Peyer's patch (tissue), 4 donors: ENCODE measurements at places on chromosomes 5 and 9. TPM values are rescaled to one million over a fixed set of nuclear protein-coding genes. Genes with fewer than 3 reads are reported as not detected.

Gene IRX2
- total RNA-seq: not detected

Gene SLC36A2
- total RNA-seq: not detected

Gene SLC30A5
- total RNA-seq: 36.7 TPM

Gene CDC20B
- not detected for total RNA-seq

Gene SLC6A18
- 0.53 TPM for total RNA-seq
